ENCODE measurements at places on chromosomes 6 and 20.

DNA sequence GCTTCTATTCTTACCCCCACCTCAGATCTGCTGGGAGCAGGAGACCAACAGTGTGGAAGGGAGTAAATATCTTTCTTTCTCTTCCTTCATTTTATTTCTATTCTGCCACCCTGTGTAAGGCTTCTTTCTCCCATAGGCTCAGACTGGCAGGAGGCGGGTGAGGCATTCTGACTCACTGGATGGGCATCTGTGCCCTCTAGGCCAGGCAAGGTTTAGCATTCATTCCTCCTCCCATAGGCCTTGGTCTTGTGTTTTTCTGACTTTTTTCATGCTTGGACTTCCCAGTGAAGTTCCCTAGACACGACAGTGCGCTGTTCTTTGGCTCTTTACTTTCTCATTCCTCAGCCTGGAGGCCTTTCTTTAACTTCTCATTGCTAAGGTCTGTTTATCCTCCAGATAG is 235.2 kb downstream of the SYNE1 start:
- no peak for DNase-seq

- DNase-seq: no peak
These were observed 388.8 kb downstream of the THBS2 start for GRCh38 chr6:168864541-168865460.

DNA sequence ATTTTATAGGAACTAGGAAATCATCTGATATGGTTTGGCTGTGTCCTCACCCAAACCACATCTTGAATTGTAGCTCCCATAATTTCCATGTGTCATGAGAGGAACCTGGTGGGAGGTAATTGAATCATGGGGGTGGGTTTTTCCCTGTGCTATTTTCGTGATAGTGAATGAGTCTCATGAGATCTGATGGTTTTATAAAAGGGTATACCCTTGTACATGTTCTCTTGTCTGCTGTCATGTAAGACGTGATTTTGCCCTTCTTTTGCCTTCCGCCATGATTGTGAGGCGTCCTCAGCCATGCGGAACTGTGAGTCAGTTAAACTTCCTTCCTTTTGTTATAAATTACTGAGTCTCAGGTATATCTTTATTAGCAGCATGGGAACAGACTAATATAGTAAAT is 27.9 kb downstream of the EPM2A start:
- DNase-seq: no peak

DNA sequence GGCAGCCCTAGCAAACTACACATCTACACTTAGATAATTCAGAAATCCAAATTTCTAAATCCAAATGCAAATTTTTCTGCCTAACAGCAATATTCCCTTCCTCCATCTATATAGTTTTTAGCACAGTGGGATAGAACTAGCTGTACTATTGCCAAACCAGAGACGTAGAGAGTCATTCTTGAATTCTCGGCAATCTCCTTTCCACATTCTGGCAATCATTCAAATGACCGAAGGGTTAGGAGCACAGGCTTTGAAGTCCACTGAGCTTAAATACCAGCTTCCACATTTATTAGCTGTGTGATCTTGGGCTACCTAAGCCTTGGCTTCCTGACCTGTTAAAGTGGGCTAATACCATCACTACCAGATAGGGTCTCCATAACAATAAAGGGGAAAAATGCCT is 3.1 kb upstream of the RPS12 start:
- no peak for DNase-seq

DNA sequence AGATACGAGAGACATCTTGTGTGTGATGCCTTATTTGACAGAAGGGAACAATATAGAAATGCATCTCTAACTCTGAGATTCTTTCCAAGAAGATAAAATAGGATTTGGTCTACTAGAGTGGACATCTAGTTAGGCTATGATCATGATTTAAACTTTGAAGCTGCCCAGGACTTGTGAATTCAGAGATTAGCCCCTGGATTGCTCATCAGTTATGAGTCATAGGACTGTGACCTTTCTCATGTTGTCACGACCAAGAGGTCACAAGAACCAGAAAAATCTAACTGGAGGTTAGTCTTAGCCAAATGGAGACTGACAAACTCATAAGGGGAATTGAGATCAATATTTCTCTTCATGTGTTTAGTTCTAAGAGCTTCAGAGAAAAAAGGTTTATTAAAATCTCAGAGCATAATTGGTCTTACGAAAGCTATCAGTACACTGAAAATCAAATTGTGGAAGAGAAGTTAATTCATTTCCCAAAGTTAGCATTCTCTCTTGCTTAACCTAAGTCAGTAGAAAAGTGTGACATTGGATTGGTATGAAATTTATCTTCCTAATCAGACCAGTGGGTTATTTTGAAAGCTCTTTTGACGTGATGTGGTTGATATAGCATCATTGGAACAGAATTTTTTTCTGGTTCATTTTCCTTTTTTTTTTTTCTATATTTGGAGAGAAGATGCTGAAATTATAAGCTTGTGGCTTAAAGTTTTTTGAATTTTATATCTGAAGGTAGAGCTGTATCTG is 245.7 kb downstream of the RNF144B start:
- DNase-seq: no peak

DNA sequence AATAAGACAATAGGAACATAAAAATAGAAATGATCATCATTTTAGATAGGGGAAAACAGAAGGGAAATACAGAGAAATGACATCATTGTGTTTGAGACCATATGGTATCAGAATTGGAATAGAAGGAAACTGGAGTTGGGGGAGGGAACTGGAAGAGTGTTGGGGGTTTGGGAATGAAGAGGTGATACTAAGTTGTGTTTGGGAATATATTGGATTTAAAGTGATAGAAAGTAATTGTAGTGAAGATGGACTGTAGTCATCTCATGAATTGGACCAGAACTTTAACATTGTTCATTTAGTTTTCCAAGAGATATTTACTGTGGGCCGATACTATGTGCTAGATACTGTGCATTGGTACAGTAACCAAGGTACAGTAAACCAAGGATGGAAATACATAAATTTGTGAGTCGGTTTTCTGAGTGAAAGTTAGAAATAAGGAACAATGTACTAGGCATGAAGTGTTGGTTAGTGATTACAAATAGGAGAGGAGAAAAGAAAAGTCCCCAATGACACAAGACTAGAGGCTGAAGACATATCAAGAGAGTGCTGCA is 32.3 kb downstream of the KCNQ5 start:
- DNase-seq: no peak

DNA sequence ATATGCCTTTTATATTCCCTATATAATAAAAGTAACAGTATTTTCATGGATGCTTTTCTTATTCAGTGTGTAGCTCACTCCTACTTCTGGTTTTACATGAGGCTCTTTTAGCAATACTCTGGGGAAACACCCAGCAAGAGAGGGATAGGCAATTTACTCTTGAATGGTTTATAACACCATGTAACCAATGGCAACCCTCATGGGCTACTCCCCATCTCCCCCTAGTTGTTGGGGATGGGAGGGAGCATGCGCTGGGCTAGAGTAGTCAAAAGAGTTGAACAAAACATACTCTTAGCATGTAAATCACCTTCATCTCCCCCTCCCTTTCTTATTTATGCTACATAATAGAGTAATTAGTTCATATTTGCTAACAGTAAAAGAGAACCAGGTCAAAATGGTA is 140.1 kb upstream of the LRFN2 start:
- DNase-seq: no peak

DNA sequence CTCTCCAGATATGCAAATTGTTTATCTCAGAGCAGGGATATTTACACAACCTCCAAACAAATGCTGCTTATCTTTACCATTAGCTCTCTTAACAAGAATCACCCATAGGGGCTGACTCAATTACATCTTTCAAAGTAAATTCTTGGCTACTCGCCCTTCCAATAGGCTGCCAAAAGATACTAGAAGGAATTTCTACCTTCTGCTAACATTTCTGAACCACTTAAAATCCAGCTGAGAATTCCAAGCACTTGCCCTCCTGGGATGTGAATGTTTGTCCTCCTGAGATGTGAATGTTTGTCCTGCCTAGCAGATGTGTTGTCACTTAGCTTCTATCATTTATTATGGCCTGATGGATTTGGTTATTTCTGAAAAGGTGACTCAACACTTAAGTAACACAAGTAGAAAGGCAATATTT is 388.0 kb downstream of the GJA1 start:
- DNase-seq: no peak

DNA sequence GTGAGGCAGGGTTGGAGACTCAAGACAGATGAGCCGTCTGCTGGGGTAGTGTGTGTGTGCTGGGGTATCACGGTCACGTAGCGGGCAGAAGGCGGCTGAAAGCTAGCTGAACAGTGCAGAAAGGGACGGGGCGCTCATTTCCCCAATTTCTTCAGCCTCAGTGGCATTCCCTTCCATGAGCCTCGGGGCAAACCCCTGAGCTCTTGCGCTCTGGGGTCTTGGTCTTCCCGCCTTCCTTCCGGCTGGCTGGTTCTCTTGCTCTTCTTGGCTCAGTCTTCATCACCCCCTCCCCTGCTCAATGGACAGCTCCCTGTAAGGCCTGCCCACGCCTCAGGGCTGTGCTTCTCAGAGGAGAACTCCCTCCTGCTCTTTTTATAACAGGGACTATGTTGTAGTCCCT is 15.5 kb upstream of the TMEM181 start:
- no peak for DNase-seq

GRCh38 chr20:50569864-50570836 is 60.0 kb downstream of the PTPN1 start:
- no peak for DNase-seq

DNA sequence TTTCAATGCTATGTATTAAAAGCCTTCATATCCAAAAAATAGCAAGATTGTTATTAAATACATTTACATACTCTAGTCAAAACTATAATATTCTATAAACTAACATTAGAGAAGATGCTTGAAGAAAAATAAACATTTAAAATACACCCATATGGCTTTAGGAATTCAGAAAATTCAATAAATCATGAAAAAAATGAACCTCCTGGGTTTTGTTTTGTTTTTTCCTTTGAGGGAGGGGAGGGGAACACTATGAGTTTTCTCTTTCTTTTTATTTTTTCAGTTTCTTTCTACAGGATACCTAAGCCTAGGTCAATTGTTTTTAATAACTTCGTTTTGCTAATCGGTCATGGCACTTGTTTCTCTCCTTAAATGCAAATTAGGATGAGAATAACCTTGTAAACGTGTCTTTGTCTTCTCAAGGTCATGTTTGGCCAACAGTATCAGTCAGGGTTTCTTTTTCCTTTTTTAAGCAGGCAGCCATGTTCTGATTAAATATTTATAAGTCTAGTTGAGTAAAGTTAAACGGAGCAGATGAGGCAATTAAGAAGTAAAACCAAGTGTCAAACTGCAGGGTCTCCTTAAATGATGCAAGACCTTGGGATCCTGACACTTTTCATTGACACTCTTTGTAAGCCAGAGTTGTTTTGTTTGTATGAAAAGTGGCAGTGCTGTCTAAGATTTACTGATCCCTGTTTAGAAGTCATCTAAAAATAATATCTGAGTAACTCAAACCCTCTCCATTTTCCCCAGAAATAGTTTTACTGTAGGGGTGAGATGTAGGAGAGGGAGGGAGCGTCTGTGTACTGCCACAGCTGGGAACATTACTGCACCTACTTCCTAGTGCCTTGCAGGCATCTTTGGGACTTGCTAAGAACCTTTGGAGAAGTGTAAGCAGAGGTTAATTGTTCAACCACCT is 392.3 kb downstream of the PLCB1 start:
- DNase-seq: no peak

DNA sequence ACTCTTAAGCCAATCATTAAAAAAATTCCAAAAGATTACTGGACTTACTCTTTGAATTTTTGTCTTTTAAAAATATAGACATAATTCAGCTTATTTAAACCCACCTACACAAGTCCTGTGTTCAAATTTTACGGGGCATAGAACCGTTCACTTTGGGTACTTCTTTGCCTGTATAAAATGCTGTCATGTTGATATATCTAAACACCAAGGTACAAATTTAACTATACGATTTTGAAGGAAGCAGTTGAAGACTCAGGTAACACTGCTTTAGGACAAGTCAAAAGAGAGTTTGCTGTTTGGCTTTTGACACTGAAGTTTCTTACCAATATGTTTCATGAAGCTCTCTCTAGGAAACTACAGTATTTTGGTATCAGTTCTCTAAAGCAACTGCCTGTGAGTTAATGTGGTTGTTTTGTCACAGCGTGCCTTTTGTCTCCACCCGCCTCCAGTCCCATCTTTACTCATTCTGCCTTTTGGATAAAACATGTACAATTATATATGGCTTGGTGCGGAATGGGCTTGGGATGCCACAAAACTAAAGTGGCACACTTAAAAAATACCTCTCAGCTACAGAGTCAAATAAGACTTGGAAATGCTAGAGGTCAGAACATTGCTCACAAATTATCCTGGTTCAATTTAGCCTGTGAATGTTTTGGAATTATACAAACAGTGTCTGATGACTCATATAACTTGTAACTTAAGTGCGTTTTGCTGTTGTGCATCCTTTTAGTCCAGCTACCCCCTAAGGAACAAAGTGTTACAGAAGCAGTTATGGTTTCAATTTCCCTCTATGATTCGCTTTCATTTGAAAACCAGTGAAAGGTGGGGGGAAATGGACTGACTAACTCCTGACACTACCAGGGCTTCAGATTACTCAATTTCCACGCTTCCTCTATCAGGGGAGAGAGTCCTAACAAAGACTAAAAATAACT is 38.7 kb downstream of the RGS17 start:
- DNase-seq: no peak

DNA sequence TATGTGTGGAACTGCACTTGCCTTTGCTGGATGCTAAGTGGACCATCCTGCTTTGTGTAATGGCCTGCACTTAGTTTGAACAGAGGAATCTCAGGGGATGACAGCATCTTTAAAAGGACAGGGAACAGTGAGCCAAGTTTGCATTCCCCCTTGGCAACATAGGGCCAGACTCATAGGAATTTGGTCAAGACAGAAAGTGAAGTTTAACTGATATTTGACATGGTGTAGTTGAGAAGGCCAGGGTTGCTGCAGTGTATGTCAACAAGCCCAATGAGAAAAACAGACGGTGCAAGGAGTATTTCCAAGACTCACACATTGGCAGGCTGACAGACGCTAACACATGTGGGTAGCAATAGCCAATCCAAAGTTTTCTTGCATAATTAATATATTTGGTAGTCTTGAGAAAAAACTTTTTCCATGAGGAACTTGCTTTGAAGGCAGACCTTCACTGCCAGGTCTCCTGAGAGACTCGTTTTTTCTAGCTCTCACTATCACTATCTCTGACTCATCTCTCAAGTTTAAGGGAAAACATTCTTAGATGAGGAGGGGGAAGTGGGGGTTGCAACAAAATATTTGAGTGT is 213.8 kb downstream of the IBTK start:
- DNase-seq: no peak

GRCh38 chr6:16338577-16339264 is 100.3 kb downstream of the GMPR start:
- DNase-seq: no peak

- DNase-seq: no peak
These were observed 40.1 kb upstream of the RNF144B start for GRCh38 chr6:18347021-18347577.

GRCh38 chr20:51249215-51249614 is 226.3 kb upstream of the KCNG1 start:
- DNase-seq: no peak
